ENCODE measurements at places on chromosomes 3 and 15.

GRCh38 chr3:84125760-84126159 is 833.0 kb upstream of the CADM2 start:
- DNase-seq, result no peak

GRCh38 chr3:4551794-4552442 is 58.8 kb downstream of the ITPR1 start:
- DNase-seq, result no peak

DNA sequence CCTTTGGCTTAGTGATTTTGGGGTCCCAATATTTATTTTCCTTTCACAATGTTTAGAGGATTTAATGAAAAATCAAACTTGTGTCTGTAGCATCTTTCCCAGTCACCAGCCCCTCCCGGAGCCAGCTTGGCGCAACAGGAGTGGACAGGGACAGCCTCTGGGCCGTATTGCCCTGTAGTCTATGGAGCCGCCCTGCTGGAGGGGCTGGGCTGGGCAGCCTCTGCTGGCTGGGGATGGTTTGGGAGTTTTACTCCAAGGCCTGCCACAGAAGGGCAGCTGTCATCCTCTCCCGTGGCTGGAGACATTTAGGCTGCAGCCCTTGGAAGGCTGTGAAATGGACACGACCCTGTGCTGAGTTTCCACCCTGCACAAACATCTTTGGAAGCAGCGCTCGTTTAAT is 89.4 kb upstream of the RGMA start:
- no peak for DNase-seq

GRCh38 chr15:66852064-66852905 is 150.2 kb downstream of the SMAD6 start:
- DNase-seq, result no peak

DNA sequence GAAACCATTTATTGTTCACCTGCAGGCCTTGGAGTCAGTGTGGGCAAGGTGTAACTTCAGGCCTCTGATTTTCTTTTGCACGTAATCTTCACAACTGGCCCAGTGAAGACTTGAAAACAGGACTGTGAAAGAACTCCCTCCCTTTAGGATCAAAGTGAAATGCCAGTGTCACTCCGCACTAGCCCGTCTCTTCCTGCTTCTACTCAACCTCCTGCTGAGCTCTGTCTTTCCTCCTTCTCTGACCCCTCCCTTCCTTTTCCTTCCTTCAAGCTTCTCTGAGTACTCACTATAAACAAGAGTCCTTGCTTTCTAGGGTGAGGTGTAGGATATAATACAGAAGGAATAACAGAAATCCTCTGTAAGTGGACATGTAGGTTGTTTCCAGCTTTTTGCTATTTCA is 28.5 kb downstream of the TMEM41A start:
- DNase-seq, result no peak

- DNase-seq, result no peak
Observed at GRCh38 chr3:156704370-156705036, 30.1 kb downstream of the TIPARP start.

GRCh38 chr3:98914210-98915080 is 12.9 kb upstream of the DCBLD2 start:
- no peak for DNase-seq

- DNase-seq, result peak; percentile 67
Observed at GRCh38 chr3:198080521-198081384, 120.7 kb downstream of the LMLN start.

- DNase-seq, result no peak
Observed at GRCh38 chr15:42140383-42141070, 15.9 kb downstream of the PLA2G4F start.

DNA sequence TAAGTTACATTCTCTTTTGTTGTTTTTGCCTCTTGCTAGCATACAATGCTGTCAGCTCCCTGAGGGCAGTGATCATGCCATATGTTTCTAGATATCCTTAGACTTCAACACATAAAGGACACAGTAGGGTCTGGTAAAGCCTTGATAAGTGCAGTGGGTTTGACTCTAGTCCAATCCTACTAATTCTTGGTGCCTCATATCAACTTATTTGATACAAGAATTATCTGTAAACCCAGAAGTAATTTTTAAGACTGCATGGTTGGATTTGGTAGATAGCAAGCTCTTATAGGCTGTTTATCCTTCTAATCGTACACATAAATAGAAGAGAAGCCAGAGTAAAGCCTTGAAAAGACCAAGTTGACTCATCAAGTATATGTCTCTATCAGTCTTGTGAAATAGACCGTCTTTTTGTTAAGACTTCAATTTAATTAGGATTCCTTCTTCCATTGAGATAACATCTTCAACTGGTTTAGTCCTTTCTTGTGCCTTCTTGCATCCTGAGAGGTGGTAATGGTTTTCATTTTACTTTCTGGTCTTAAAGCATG is 265.6 kb upstream of the CDIN1 start:
- no peak for DNase-seq

- no peak for DNase-seq
Observed at GRCh38 chr15:36479200-36479896, 100.1 kb upstream of the CDIN1 start.

DNA sequence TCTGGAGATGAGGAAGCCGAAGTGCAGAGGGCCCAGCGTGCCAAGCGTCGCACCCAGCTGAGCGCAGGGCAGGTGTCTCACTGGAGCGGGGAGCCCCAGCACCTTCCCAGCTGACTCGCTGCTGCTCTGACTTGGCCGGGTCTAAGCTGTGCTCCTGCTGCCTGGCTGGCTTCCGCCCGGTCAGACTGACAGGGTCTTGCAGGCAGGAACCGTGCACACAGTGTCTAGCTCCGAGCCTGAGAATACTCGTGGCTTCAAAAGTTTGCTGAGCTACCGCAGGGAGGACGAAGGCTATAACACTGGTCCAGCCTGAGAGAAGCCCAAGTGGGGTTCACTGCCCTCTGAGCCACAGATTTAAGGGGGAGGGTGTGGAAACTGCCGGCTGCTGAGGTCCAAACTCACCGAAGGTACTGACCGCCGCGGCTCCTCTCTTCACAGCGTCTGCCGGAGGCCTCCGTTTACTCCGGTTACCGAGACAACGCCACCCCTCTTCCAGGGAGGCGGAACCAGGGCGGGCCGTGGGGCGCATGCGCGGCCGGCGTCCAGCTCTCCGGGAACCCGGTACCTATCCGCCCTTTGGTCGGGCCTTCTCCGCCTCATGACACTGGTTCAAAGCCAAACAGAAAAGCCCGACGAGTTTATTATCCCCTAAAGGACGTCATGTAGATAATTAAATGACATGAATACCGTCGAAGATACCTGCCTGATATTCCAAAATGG is at the start of gene CFAP44:
CFAP44 (minus strand) TSS at position 443 of the 720 bp plus-strand sequence. CDS start 7,829 bp downstream, outside the sequence.
- peak; percentile 8 for DNase-seq

- no peak for DNase-seq
Observed at GRCh38 chr3:4751502-4752101, 227.6 kb upstream of the BHLHE40 start.

DNA sequence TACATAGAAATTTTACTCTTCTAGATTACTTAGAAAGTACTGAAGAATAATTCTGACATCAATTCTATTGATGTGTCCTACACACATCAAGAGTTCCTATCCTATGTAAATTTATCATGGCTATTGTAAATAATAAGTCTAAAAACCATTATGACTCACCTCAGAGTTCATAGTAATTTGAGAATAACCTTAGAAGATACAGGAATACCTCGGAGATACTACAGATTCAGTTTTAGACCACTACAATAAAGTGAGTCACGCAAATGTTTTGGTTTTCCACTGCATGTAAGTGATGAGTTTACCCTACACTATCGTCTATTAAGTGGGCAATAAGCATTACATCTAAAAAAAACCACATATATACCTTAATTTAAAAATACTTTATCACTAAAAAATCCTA is 74.8 kb downstream of the NR1I2 start:
- no peak for DNase-seq

DNA sequence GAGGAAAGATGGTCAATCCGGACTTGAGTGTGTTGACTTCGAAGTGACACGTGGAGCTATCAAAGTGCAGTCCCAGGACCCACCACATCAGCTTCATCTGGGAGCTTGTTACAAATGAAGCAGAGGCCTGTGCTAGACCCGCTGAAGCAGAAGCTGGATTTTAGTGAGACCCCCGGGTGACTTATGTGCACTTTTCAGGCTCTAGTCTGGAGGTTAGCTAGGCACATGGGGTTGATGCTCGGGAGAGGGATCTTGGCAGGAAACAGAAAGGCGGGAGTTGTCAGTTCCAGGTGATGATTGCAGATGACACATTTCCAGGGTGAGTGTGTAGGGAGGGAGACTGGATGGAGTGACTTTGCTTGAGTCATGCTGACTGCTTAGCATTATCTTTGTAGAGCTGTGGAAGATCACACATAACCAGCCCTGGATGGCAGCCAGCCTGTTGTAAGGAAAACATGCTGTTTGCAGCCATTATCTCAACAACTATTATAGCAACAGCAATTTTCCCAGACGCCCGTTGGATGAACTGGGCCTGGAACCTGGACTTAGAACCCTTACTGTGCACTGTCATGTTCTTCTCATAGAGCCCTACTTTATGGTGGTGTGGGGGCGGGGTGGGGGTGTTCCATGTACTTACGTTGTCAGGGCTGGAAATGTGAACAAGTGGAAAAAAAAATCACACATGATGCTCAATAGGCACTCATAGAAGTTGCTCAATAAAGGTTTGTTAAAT is 122.4 kb downstream of the THSD4 start:
- no peak for DNase-seq

GRCh38 chr15:38814891-38815290 is 250.3 kb upstream of the RASGRP1 start:
- DNase-seq, result no peak

GRCh38 chr15:79874242-79874641 is 22.6 kb downstream of the MTHFS start:
- no peak for DNase-seq

- no peak for DNase-seq
Observed at GRCh38 chr15:66097151-66098021, 156.2 kb downstream of the MEGF11 start.

DNA sequence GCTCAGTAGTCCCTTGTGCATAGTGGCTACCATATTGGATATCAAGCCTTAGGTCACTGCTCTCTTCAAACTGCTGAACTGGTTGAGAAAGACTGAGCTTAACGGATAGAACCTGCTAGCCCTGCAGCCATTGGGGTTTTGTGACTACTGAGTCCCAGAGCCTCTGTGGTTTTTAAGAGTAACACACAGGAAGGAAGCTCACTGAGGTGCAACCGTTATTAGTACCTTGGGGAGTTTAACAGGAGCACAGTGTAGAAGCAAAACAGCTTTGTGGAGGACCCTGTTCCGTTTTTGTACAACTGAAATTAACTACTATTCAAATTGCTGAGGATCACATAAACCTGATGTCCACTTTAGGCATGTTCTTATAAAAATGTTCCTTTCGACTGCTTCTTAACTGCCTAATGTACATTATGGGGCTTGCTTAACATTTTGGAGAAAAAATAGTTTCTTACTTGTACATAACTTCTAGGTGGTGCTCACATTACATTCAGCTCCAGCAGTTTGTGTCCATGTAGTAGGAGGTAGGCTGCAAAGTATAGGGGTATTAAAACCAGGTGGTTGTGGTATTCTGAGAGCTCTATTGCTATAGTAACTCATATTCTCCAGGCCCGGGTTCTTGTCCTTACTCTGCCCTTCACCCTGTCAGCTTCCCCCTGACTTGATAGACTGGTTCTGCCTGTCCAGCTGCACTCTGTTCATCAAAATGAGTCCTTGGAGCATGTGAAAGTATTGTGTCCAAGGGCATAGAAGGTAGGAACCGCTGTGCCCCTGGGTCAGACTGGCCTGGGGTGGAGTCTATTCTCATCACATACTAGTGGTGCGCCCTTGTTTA is 17.3 kb downstream of the PXK start:
- no peak for DNase-seq

DNA sequence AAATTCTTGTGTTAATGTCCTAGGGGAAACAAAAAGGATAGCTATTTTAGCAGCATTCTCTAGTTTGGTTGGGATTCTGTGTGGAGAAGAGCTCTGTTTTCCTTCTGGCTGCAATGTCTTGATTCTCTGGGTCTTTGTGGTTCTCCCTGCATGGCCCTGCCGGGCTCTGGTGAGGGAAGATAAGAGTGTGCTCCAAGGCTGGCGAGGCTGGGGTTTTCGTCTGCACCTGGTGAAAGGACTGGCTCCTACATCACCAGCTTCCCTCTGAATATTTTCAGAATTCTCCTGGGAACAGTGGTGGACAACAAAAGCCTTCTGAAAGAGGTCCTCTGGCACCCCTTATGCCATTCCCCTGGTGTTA is 38.1 kb upstream of the SFMBT1 start:
- DNase-seq, result no peak

DNA sequence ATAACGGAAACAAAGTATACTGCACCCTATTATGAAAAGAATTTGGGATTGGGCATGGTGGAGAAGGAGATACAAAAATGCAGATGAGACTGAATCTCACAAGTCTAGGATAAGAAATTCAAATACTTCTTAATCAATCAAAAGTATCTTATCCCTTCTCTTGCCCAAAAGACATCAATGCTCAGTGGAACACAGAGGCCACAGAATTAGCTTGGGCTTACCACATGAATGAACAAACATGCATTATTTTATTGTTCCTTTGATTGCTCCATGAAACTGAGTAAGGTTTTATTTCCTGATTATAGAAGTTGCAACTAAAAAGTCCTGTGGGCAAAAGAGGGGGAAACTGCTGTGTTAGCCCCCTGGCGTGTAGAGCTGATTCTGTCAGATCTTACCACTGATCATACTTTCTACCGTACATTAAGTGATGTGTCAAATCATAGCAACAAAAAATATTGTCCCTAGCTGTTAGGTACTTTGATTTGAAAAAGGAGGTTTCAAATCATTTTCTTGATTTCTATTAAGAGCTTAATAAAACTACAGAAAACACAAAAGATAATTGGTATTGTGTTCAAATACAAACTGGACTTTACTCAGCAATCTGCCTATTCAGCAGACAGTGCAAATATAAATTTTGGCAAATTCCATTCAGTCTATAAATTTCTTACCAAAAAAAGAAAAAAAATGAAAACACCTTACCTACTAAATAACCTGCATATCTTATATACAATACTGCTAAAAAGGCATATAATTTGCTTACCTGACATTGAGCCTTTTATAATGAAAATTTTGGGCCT is 7.9 kb upstream of the GASK1A start:
- DNase-seq, result no peak

DNA sequence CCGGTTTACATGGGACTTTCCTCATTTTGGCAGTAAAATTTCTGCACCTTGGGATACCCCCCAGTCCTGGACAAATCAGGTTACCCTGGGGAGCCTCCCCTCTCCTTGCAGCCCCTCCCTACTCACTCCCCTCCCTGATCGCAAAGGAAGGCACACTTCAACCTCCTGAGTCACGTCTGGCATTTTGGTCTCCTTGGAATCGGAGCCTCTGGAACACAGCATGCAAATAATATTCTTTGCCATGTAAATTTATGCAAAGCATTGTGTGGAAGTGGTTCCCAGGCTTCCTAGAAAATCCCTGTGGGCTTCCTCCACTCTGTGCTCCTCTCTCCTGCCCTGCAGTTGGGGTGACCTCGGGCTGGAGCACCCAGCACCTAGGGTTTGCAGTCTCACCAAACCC is 11.6 kb downstream of the SCN5A start:
- DNase-seq, result no peak

GRCh38 chr3:76495216-76495615 is 544.7 kb upstream of the ROBO2 start:
- DNase-seq, result no peak

GRCh38 chr3:144763878-144764454 is 792.3 kb downstream of the DIPK2A start:
- DNase-seq, result no peak
